ENCODE measurements at places on chromosomes 4 and X.
A peak's percentile ranks its signal among the peaks of the same experiment; 100 is the strongest.

DNA sequence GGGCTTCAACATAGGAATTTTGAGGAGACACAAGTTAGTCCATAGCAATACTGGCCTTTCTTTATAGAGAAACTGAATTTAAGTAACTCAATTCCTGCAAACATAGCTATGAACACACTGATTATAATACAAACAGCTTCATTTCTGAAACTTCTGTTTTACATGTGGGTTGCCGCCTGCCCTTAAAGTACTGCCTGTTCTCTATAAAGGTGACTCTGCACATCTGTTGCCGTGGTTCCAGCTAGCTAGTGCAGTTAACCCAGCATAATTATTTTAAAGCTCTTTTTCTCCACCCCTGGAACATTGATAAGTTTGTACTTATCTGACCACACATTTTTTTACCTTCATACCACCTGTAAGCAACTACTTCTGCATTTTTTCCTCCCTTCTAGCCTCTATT, 177.6 kb downstream of the NWD2 start:
- DNase-seq = no peak

DNA sequence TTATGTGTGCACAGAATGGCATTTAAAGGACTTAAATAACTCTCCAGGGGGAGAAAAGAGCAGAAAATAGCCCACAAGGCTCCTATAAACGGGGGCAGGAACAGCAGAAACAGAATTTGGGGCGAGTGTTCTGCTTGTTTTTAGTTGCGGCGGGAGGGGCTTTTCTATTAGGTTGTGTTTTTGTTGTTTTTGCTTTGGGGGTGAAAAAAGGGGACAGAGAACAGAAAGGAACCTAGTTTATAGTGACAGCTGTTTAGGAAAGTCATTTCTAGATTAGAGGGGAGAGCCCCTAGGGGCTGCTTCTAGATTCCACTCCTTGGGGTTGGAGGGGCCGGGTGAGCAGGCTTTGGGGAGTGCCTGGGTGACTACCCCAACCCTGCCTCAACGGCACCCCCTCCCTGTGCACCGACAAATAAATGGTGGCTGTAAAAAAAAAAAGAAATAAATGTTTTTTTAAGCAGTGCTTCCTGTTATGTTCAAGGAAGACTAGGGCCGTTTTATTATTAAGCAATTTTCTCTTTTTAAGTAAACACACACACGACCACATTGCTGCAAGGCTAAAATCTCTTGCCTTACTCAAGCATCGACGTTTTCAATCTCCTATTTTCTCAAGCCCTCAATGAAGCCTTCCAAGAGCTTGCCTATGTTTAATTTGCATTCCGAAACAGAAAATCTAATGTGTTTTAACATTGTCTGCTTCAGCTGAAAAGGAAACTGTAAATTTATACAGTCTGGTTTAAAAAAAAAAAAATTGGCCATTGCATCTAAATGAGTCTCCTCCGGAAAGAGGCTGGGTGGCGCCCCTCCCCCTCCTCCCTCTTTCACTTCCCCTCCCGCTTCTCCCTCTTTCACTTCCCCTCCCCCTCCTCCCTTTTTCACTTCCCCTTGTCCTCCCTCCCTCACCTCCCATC, 123.3 kb upstream of the TBL1X start:
- DNase-seq = no peak

DNA sequence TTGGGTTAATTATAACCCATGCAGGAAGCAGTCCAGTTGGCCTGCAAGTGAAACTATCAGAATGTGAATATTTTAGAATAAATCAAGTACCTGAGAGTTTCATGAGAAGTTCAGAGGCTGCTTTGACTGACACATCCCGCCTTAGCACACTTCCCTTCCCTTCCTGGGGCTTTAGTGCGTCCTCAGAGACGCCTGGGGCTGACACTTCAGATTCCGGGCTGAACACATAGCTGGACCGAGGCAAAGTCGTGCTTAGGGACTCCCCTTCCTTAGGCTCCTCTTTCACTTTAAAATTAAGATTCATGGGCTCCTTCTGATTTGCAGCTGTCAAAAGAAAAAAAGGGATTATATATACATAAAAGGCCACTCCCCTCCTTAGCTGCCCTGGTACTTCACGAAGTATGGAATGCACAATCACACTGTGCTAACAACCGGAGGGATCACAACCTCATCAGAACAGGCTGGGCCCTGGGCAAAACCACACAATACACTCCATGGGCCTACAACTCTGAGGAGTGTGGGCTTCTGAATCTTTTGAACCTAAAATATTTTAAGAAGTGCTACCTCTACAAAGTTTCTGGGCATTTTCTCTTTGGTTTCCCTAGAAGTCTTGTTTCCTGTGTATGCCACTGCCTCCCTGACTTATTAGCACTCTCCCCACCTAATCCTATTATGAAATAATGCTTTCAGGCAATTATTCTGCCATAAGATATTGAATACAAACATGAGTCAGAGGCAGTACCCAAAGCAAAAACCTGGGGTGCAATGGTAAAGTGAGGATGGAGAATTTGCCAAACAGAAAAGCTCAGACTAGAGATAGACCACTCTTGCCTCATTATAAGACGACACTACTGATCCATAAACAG, 68.2 kb downstream of the ZNF827 start:
- no peak for DNase-seq

GRCh38 chrX:132612821-132613564, 124.2 kb upstream of the MBNL3 start:
- no peak for DNase-seq

DNA sequence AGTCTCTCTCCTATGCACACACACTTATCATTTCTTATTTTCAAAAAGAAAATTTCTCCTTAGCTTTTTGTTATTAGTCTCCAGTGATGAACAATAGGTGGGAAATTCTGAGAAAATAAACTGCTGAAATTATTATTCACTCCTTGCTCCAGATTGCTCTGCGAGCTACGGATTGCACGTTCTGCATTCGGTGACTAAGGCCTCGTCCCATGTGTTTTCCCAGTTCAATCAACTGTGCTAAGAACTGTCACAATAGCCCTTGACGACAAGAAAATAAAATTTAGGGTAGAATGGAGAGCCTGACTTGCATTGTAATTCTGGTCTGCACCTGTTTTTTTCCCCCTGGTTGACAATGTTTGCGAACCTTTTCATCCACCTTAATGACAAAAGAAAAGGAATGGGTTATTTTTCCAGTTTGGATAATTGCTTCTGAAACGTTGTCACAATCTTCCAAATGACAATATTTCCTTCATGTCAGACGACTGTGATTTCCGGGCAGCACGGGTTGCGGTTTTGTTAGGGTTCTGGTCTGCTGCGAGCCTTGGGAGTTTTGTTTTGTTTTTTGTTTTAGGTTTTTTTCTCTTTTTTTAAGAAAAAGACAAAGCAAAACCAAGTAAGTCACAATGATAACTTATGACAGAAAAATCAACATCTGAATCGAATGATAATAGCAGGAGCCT, 124.5 kb upstream of the NOCT start:
- DNase-seq = no peak

DNA sequence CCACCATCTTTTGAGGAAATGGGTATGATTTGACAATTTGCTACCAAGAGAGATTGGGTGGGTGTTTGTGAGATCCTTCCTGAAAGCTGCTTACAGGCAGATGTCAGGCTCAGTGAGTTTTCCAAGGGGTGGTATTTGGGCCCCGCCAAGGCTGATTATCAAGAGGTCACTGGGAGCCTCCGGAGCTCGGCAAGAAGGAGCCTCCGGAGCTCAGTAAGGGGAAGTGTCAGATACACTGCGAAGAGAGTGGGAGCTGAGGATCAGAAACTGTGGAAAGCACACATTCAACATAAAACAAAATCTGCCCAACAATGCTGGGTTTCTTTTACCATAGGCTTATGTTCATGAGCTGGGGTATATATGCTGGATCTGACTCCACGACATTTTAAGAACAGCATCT, 714 bp downstream of the RTL3 start:
- DNase-seq = no peak

- no peak for DNase-seq
Observed at GRCh38 chrX:22124098-22124497, 92.0 kb downstream of the PHEX start.

DNA sequence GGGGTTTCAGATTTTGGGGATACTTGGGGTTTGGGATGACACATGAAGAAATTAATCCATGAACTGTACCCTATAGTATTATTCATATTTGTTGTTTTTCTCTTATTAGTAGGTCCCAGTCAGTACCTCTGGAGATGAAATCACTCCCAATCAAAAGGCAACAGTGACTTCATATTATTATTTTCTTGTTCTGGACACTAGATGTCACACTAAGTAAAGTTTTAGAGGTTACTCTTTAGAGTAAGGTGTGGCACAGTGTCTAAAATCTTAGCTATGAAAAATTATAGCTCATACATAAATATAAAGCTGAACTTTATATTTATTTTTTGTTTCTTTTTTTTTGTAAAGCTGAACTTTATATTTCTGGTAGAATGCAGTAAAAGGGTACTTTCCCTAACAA, 35.1 kb downstream of the FAM114A1 start:
- no peak for DNase-seq

DNA sequence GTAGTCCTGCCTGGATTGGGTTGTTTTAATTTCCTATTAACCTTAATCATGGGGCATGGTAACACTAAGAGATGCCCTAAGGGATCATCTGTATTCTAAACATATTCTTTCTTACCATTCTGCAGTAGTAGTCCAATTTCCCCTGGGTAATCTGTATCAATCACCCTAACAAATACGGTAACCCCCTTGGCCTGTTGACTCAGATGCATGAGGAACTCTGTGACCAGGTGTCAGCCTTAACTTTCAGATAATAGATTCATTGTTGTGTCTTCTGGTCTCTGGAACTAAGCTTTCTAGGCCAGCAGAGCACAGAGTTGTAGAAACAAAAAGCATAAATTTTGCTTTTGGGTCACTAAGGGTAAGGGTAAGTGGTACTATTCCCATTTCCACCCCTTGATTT, 13.1 kb upstream of the BANK1 start:
- DNase-seq = no peak

DNA sequence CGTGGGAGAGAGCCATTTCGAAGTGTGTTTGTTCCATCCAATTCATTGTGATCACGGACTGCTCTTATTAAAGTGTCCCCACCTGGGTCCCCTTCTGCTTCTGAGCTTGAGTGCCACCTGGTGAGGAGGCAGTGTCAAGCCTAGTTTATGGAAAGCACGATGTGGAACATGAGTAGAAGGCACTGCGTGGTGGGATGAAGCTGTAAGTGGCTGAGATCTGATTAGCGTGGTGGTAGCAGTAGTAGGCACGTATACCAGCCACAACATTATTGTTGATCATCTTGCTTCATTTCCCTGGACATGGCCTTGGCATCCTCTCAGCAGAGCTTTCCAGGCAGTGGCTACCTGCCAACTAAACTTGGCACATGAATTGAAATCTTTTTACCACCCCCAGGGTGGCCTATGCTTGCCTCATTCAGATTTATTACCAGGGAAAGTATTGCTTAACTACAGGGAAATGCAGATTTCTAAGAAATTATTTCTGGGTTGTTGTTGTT, 46.4 kb downstream of the GPAT3 start:
- DNase-seq = no peak

- no peak for DNase-seq
Observed at GRCh38 chr4:15109600-15109999, 107.3 kb downstream of the CPEB2 start.

DNA sequence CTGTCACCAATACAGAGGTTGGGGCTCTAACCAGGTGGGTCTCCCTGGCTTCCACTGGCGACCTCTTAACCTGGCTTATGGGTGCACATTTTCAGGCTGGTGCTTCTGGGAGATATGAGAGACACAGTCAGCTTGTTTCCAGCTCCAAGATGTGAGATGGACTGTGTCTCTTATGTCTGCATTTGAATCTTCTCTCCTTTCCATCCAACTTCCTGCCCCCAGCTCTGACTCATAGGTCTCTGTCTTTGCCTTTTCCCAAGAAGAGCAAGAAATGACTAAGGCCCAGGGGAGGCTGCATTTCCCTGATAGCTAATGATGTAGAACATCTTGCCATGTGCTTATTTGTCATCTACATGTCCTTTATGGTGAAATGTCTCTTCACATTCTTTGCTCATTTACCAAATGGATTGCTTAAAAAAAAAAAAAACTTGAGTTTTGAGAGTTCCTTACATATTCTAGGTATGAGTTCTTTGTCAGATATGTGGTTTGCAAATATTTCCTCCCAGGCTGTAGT, 3.2 kb upstream of the UXT start:
- peak; percentile 58 for DNase-seq

DNA sequence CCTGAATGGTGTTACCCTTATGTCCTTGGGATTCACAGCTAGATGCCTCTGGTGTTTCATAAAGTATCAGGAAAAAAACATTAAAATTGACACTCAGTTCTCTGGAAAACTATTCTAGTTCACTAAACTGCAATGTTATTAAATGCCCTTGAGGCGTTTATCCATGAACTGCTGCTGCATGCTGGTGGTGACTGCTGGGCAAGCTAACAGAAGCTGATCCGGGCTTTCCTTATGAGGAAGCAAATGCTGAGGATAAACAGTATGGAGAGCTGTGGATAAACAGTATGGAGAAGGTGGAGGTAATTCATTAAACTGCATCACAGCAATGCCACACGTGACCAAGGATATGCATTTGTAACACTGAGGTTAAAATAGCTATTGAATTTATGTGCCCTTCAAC, 227.0 kb downstream of the NR3C2 start:
- no peak for DNase-seq

DNA sequence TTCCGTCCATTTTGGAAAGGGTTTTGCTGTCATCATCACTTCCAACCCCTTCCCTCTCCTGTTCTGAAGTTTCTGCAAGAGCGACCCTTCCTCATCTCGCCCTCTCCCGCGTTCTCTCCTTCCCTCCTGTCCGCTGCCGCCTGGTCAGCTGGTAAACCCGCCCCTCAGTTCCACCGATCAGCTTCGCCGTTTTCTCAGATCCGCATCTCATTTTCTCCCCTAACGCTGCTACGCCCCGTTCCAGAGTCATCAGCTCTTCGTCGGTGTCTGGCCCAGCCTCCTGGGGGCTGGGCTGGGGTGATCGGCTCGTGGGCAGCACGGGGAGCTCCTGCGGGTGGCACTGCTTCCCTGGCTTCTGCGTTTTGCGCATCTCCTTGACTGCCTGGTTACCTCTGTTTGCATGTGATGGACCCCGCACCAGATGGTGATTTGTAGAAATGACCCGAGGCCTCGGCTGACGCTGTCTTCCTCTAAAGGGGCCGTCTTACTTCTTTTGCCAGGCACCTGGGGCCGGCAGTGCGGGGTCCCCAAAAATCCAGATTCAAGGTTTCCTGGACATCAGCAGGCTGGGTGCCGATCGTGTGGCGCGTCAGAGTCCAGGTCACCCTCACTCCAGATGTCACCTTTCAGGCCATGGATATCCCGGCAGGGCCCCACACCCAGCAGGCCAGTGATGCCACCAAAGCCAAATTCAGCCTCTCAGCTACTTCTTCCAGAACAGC, 13.4 kb downstream of the CTBP1 start:
- DNase-seq = no peak

DNA sequence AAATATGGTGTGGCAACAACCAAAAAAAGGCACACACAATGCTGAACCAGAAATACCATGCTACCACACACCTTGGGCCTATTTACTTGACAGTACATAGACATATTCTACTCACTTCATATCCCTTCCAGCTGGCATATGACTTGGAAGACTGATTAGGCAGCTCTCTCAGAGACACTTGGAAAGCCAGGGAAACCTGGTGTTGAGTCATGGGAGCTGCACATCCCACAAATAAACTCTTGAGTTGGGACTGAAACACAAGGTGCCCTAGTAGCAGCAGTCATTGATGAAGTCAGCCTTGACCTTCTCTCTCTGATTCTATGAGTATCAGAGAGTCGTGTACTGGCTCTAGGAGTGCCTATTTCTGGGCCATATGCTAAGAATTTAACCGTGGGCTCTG, 776.6 kb upstream of the LCORL start:
- DNase-seq = no peak

Data from AG04450 (cell line).